ENCODE measurements at places on chromosomes 16 and 17.

DNA sequence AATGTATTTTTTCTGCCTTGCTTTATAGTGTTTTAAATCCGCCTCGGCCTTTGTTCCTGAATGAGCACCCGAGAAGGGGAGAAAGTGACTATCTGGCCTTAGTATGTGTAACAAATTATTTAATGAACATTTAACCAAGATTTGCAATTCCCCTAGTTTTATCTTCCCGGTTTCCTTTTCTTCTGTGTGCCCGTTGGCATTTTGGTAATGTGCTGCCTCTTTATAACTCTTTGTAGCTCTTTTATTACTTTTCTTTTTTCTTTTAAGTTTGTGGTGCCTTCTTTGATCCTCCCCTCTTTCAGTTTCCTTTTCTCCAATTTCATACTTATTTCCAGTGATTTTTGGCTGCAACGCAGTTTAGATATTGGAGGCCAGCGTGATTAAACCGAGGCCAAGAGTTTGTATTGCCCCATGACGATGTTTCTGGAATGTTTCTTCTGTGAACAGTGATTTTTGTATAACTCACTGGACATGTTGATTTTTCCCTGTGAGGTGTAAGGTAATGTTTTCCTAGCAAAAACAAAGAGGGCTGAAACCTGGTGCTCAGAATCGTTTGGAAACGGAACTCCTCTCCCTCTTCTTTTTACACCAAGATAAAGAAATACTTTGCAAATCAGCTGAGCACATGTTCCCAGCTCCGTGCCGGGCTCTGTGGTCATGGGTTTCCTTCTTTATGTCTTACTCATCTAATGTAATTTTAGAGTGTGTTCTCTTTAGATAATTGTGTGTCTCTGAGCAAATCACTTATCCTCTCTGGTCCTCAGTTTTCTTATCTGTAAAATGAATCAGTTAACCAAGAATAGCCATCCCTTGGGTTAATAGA, 344.3 kb downstream of the WWOX start:
- DNase-seq, result no peak

GRCh38 chr16:30556125-30556473, 2.1 kb downstream of the ZNF764 start:
- DNase-seq, result no peak

- DNase-seq, result no peak
Observed at GRCh38 chr16:81665588-81665987, 113.5 kb upstream of the PLCG2 start.

- peak; percentile 97 for DNase-seq
Observed at GRCh38 chr16:29290631-29291247, 115.8 kb downstream of the NPIPB11 start.

DNA sequence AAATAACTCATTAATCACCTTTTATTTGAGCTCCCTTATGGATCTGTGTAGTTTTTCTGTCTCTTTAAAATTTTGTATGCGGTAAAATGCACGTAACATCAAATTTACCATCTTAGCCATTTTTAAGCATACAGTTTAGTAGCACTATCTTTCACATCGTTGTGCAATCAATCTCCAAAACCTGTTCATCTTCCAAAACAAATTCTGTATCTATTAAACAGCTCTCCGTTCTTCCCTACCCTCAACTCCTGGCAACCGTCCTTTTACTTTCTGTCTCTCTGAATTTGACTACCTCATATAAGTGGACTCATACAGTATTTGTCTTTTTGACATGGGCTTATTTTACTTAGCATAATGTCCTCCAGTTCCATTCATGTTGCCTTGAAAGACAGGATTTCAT, 100.5 kb downstream of the NF1 start:
- no peak for DNase-seq

DNA sequence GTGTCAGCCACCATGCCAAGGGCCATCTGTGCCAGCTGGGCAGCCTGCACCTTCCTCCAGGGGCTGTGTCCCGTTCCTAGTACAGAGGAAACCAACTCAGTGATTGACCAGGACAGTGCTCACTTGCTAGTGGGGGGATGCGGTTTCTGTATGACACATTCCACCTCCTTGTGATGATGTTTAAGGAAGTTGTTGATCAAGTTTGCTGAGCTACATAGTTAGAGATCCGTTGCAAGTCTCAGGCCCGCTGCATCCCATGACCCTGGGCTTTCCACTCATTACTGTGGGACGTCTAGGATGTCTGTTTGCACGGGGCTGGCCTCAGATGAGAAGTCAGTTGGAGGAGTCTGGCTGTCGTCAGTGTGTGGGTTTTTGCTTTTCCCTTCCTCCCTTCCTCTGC, 33.6 kb downstream of the RNF213 start:
- no peak for DNase-seq

GRCh38 chr16:85330006-85330693, 217.9 kb upstream of the CIBAR2 start:
- no peak for DNase-seq

DNA sequence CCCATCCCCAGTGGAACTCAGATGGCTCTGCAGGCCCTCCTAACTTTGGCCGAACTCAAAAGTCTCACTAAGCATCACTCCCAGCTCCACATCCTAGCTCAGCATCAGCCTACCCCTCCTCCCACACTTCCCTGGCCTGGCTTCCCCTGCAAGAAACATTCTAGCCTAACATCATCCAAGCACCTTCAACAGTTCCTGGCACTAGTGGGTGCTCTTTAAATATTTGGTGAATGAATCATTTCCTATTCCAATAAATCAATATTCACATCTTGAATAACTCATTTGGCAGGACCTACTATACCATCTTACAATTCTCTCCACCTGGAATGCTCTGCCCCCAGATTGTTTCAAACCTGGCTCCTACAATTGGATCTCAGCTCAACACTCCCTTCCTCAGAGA, 11.0 kb upstream of the BBS2 start:
- DNase-seq, result no peak

DNA sequence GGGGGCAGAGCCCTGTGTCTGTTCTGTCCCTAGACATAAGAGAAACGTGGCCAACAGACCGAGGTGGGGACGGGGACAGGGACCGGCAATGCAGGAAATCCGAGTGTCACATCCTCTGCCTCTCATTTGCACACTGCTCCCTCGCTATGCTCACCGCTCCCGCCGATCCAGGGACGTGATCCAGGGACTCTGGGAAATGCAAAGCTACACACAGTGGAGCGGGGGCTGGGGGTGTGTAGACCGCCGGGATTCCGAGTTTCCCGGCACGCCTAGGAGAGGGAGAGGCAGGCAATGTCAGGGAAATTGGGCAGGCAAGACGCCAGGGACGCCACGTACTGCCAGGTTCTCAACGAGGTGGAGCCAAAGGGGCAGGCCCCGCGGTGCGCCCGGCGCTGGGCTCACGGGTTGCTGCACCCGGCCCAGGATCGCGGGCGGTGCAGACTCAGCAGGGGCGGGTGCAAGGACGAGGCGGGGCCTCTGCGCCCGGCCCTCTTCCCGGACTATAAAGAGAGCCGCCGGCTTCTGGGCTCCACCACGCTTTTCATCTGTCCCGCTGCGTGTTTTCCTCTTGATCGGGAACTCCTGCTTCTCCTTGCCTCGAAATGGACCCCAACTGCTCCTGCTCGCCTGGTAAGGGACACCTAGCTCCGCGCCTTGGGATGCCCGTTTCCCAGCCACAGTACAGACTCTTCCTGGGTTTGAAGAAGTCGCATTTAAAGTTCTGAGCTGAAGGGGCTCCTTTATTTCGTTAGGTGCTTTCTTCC, at the start of gene MT1X:
MT1X (plus strand) TSS at position 532 of the 764 bp plus-strand sequence; CDS start at position 603, 71 bp downstream.
- peak; percentile 95 for DNase-seq

DNA sequence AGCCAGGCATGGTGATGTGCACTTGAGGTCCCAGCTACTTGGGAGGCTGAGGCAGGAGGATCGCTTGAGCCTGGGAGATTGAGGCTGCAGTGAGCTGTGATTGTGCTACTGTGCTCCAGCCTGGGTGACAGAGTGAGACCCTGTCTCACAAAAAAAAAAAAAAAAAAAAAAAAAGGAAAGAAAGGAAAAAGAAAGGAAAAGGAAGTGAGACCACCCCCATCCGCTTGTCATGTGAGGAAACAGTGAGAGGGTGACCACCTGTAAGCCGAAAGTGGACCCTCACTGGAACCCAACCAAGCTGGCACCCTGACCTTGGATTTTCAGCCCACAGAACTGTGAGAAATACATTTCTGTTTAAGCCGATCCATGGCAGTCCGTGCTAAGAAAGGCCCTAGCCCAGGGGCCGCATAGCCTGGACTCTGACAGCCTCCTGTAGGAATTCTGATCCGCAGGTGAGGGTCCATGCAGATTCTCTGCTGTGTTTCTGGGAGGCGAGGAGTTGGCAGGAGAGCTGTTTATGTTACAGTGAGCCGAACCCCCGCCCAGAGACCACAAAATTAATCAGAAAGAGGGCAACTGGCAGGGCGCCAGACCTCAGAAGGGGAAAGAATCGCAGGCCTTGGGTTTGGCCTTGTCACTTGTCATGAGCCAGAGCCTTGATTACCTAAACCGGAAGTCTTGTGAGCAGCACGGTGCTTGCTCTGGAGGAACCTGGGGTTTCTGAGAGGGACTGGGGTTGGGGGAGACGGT, 945 bp downstream of the SGSH start:
- peak; percentile 76 for DNase-seq

- no peak for DNase-seq
Observed at GRCh38 chr17:44930667-44931066, 15.4 kb upstream of the GFAP start.

GRCh38 chr16:85415196-85416090, 197.7 kb upstream of the GSE1 start:
- no peak for DNase-seq

GRCh38 chr17:76262732-76263344, 2.3 kb upstream of the UBALD2 start:
- peak; percentile 60 for DNase-seq

- DNase-seq, result peak; percentile 64
Observed at GRCh38 chr16:81780350-81780749, 1.3 kb downstream of the PLCG2 start.

DNA sequence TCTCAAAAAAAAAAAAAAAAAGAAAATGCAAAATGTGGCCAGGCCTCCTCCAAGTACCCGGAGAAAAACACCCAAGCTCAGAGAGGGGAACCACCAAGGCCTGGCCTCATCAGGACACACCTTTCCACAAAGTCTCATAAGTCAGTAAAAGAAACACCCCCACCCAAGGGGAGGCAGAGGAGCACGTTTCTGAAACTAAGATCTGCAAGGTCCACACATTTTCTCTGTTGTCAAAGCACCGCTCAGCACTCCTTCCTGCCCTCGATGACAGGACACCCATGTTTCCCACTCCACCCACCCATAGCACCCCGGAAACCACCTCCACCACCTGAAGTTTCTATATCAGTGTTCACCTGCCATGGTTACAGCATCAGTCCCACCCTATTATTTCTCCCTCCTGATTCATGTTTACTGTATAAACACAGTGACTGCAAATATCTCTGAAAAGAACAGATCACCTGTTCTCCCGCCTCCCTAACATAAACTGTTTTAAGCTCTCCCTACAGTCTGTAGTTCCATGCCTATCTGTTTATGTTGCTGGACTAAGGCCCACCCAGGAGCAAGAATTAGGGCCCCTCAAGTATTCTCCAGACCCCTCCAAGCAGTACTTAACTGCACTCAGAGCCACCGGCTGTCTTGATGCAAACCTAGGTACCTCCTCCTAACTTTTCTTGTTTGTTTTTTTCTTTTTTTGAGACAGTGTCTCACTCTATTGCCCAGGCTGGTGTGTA, 2.0 kb downstream of the CORO7 start:
- peak; percentile 87 for DNase-seq

DNA sequence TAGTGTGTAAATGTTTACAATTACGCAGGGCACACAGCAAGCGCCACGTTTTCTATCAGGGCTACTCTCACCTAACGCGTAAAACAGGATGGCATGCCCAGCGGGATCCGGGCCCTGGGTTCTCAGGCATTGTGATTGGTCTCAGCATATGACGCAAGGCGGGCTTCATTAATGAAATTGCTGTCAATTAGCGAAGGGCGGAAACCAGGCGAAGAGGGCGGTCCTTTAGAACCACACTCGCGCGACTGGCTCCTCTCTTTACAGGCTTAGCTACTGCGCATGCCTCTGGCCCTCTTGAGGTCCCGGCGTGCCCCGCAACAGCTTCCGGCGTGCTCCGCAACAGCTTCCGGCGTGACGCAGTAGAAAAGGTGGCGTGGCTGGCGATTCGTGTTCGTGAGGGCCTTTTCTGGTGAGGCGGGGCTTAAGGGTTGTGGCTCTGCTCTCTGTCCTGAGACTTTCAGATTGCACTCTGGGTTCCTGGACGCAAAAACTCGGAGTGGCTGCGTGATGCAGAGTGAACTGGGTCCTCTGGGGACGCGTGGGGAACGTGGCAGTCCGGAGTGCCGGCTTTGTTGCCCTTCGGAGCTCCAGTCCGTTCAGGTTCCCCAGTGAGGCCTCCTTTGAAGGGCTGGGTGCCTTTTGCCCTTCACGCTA, 9.2 kb downstream of the OR2C1 start:
- peak; percentile 74 for DNase-seq

Measured in Peyer's patch (tissue), 4 donors.